ENCODE measurements at places on chromosomes 2 and 18.

DNA sequence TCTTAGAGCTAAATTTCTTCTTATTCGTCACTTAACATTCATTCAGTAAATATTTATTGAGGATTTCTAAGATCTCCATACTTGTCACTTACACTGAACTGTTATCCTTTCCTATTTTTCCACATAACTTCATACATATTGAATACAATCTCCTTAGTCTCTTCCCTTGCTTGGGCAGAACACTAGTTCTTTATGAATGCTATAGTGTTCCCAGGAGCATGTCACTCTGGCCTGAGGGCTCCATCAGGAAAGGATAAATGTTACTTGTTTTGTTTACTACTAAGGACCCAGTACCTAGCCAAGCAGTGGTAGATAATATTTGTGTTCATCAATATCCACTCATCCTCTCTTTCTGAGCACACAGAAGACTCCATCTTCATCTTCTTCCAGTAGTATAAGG is 544.7 kb downstream of the ZEB2 start:
- DNase-seq, result no peak

DNA sequence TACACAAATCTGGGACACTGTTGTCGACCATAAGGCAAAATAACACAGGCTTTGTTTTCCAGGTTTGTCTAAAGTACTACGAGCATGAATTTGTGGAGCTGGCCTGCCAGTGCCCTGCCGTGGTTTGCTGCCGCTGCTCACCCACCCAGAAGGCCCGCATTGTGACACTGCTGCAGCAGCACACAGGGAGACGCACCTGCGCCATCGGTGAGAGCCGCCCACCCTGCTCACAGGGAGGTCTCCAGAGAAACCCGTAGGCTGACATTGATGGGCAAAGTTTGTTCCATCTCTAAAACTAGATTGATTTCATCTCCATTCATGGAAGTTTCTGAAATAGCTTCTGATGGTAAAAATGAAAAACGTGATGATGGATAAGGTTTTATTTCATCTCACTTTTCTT is 50.4 kb upstream of the NFATC1 start:
- DNase-seq, result no peak

GRCh38 chr2:217177720-217178119 is 317.9 kb upstream of the TNP1 start:
- peak; percentile 37 for DNase-seq

- no peak for DNase-seq
These were observed 4.2 kb upstream of the CNNM3 start for GRCh38 chr2:96811917-96812316.

DNA sequence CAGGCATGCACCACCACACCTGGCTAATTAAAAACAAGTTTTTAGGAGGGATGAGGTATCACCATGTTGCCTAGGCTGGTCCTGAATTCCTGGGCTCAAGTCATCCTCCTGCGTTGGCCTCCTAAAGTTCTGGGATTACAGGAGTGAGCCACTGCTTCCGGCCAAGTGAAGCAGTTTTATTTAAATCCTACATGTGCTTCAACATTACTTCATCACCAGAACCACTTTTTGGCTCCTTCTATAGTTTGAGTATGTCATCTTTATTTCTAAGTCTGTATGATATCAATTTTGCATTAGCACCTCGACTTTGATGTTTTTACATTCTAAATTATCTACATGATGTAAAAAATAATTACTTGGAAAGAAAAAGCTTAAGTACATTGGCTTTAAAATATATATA is 144.3 kb downstream of the FMNL2 start:
- DNase-seq, result no peak

DNA sequence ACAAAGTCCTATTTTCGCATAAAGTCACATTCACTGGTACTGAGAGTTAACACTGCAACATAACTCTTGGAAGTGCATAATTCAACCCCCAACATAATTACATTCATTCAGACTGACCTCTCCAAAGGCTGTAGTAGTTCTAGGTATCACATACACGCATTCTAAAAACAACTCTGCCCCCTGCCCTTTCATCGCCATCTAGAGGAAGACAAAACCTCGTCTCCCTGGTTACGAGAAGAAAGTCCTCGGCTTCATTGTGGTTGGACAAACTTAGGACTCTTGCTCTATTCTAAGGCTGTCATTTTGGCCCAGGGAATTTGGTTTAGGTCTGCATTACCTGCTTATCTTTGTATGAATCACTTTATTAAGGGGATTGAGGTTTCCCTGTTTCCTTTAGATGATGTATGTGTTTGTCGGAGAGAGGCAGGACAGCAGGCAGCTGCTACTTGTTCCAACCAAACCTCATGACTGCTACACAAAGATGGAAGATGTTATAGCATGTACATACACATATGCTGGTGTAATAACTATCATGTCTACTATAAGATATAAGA is 215.4 kb upstream of the NRXN1 start:
- DNase-seq, result no peak

DNA sequence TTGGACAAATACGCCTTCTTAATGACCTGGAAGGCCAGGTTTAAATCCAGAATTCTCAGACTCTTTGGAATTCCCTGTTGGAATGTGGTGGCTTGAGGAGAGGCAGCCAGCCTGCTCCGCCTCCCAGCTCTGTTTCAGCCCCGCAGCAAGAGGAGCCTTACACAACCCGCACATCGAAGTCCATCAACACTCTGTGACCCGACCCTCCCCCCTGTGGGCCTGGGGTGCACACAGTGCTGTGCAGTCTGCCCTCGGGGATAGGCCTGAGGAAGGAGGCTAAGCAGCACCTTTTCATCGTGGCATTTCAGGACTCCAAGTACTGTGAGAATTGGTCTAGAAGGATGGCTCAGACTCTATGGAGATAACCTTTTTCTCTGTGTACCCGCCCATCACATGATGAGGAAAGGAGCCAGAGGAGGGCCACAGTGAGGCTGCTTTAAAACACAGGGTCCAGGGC is 73.7 kb downstream of the GREB1L start:
- DNase-seq, result peak; percentile 9

GRCh38 chr2:12842917-12843316 is 126.2 kb downstream of the TRIB2 start:
- no peak for DNase-seq

- DNase-seq, result no peak
These were observed 53.1 kb downstream of the SPATS2L start for GRCh38 chr2:200359552-200359951.

DNA sequence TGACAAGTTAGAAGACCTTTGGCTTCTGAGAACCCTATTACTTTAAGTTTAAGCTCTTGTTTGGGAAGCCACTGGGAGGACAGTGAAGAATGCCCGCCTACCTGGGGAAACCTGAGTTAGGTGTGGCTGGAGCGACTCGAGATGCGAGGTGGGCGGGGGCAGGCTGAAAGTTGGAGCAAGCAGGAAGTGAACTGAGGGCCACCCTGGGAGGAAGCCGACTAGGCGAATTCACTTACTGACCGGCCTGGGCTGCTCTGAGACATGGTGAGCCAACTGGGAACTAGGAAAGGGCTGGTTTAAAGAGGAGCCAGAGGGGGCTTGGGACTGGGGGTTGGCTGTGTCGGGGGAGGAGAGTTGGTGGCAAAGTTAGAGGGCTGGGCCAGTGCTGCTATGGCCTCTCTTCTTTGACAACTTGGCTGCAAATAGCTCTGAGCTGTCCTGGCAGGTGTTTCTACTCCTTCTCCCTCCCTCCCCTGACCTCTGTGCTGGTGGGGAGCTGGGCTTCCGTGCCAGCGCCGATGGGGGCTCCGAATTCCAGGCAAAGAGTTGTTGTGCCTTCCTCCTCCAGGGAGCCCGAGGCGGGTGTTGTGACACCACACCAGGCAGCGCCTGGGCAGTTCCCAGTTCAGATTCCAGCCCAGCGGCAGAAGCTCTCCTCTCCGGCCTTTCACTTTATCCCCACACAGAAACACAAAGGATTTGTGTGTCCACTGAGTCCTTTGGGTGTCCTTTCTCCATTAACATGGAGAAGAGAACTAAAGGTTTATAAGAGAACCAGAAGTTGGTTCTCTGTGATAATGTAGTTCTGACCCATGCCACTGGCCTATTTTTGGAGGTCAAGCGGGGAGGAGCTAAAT is at the start of gene VAMP8:
Gene VAMP8, plus strand, starts transcription at position 201 of the 857 bp plus-strand sequence. Its CDS starts 61 bp downstream, at position 262.
- no peak for DNase-seq

DNA sequence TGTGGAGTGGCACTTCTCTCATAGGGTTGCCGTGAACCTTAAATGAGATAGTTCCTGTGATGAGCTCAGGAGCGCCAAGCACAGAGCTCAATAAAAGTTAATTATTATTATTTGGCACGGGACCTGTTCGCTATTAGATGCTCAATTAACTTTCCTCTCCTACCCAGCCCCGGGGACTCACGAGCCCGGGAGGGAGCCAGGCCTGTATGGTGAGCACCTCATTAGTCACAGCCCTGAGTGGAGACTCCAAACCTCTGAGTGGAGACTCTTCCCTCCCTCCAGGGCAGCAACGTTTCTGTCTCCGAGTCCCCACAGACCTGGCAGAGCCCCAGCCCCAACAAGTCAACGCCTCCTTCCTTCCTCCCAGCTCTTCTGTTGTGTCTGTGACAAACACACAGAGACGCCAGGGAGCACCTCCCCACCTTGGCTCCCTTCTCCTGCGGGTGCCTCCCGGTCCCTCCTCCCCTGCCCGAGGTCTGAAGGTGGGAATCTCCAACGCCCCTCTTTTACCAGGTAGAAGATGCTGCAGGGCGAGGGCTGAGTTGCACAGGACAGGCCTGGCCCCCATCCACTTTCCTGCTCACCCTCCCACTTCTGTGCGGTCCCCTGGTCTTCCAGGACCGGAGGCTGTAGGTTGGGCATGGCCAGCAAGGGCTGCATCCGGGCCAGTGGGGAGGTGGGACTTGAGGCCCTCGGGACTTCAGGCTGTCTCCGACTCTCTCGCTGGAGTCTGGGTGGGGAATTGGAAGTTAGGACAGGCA is 52.7 kb upstream of the ODC1 start:
- no peak for DNase-seq

DNA sequence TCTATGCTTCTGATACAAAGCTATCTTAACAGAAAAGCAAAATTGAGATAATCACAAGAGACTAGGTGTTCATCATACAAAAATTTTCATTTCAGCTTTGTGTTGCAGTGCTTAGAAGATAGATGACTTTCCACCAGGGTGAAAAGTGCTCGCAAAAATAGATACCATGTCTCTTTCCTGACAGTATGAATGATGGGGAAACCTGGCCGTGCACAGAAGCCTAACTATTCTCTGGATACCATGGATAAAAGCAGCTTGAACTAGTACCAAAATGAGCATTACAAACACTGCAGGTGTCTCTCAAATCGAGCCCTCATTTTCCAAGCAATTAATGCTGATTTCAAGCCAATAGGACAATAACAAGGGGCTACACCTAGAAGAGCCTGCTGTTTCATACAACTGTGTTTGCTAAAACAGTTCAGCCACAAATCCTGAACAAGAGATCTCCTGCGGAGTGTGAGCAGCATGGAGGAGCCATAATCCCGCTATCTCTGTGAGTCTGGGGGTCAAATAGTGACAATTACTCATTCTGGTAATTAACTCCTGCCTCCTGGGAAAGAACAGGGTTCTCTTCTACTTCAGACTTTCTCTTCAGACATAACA is 507.6 kb downstream of the PID1 start:
- DNase-seq, result no peak

- DNase-seq, result no peak
These were observed 27.4 kb upstream of the CCNYL1 start for GRCh38 chr2:207683879-207684627.

- DNase-seq, result no peak
These were observed 231.0 kb downstream of the GLI2 start for GRCh38 chr2:120966510-120967254.

DNA sequence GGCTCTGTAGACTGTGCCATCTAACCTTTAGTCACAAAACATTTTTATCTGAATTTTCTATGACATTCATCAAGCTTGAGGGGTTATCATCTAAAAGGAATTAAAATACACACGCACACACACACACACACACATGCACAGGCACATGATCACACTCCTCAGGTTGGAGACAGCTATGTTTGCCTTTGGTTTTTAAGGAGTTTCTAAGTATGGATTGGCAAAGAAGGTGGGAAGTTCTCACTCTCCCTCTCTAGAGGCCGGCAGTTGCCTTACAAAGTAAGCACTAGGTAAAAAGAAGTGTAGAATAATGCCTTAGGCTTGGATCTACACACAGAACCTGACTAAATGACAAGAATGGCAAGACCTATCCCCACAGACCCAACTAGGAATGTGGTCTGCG is 437.1 kb downstream of the ZEB2 start:
- DNase-seq, result no peak

DNA sequence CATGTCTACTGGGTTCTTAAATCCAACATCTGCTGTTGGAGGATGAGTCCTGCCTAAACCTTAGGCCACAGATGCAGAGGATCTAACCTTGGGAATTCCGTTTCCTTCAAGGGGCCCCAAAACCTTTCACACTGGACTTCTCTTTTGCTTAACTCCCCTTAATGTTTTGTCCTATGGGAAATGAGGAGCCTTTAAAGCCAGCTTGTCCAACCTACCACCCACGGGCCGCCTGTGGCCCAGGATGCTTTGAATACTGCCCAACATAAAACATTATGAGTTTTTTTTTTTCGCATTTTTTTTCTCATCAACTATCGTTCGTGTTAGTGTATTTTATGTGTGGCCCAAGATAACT is 157.2 kb upstream of the SLC1A4 start:
- no peak for DNase-seq

DNA sequence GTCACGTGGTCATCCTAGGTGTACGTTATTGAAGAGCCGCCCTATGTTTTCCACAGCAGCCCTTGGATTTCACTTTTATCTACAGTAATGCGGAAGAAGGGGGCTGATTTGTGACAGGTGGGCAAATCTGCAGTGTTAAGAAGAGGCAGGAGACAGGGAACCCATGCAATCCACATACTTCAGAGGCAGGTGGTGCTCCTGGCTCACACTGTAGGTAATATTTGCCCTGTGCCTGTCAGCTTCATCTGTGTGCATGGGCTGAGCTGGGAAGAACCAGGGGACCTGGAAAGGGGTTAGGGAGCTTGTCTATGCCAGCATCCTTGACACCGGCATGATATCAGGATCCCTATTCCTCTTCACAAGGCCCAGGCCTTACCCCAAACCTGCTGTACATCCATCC is 183.9 kb downstream of the SH3RF3 start:
- no peak for DNase-seq

GRCh38 chr2:129443865-129444739 is 535.4 kb upstream of the RAB6C start:
- no peak for DNase-seq

DNA sequence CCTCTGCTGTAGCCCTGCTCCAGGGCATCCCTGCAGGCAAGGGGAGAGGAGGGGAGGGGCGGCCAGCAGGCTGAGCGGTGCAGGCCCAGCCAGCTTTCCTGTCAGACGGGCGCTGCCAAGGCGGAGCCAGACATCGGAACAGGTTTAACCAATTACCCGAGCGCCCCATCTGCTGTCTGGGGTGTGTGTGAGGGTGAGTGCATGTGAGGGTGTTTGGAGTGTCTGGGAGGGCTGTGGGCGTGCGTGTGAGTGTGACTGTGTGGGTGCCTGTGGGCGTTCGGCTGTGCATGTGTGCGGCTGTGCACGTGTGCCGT is 20.0 kb downstream of the EMX1 start:
- no peak for DNase-seq

All from G401 (cell line).